ENCODE measurements at places on chromosomes 5 and 9.

GRCh38 chr9:133286523-133286922 lies 11.5 kb upstream of the ABO start:
- DNase-seq = no peak

- no peak for DNase-seq
Measured at GRCh38 chr9:107018861-107019545, 156.0 kb downstream of the ZNF462 start.

DNA sequence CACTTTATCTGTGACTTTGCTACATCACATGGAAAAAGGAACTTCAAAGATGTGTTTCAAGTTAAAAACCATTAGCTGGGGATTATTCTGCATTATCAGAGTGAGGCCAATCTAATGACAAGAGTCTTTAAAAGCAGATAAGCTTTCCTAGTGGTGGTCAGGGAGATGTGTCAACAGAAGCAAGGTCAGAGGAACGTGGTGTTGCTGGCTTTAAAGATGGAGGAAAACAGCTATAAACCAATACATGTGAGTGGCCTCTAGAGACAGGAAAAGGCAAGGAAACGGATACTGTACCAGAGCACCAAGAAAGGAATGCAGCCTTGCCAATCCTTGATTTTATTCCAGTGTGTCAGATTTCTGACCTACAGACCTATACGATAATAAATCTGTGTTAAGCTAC lies 204.2 kb downstream of the TAF11L14 start:
- no peak for DNase-seq

- no peak for DNase-seq
Measured at GRCh38 chr9:131593091-131593820, 47.9 kb downstream of the PRRT1B start.

Data from cortex of kidney (tissue), 1 donor.